ENCODE measurements at places on chromosomes 6 and 20.

GRCh38 chr6:89489078-89489477 is 56.1 kb downstream of the ANKRD6 start:
- no peak for DNase-seq

GRCh38 chr6:42781546-42781795 is 381 bp upstream of the BICRAL start:
- DNase-seq = no peak

DNA sequence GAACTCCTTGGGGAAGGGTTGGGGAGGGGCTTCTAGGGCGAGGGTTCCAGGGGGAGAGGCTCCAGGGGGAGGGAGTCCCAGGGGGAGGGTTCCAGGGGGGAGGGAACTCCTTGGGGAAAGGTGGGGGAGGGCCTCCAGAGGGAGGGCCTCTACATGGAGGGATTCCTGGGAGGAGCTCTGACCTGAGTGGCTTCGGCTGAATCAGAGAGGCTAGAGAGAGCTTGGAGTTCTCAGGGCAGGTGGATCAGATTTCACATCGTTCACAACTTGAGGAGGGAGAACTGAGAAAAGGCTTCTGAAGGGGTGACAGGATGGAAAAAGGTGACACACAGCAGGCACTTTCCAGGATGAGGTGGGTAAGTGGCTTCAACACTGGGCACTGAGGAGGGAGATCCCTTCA is 49.1 kb downstream of the DAAM2 start:
- no peak for DNase-seq

DNA sequence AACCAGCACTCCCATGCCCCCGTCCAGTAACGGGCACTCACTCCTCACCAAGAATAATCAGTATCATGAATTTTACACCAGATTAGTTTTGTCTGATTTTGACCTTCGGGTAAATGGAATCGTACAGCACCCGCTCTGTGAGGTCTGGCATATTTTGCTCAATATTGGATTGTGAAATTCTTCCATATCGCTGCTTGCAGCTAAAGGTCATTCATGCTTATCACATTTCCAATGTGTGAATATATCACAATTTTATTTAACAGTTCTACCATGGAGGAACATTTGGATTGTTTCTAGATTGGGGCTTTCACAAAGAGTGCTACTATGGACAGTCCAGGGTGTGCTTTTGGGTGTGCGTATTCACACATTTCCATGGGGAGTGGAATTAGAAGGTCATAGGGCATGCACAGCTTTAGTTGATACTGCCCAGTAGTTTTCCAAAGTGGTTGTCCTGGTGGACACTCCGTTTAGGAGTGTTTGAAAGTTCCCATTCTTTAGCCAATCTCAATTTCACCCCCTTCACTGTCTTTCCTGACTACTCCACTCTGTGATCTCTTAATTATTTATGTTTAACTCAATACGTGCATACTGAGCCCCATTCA is 86.6 kb downstream of the ISM1 start:
- DNase-seq = no peak

DNA sequence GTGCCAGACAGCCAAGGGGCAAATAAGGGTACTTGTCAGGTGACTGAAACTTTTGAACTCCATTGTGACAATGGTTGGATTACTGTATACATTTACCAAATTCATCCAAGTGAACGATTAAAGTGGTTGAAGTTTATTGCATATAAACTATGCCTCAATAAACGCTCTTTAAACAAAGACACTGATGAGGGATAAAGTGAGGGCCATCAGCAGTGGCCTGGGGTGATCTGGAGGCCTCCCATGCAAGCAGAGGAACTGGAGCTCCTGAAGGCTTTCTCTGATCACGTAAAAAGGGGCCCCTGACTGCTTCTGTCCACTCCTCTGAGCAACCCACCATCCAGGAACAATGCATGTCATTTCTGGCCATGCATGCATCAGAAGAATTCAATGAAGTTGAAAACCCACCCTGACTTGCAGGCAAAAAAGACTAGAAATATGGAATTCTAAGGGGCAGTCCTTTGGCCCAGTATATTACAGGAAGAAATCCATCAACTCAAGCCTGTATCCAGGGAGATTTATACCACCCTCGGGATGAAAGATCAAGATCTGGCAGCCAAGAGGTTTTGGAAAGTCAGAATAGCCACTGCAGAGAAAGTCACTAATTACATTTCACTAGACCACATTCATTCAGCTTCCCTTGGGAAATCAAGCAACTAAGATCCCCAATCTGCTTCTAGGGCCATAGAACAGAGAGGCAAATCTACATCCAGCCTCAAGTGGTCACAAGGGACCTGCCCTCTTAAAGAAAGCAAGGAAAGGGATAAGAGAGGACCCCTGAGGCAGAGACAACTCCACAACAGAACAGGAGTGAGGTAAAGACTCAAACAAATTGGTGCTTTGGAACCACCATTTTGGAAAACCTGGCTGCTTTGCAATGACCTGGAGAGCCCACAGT is 31.7 kb upstream of the RAB22A start:
- no peak for DNase-seq

- DNase-seq = no peak
Measured at GRCh38 chr6:106316375-106316766, 9.2 kb downstream of the ATG5 start.

- DNase-seq = no peak
Measured at GRCh38 chr20:39124064-39124463, 161.9 kb downstream of the DHX35 start.

DNA sequence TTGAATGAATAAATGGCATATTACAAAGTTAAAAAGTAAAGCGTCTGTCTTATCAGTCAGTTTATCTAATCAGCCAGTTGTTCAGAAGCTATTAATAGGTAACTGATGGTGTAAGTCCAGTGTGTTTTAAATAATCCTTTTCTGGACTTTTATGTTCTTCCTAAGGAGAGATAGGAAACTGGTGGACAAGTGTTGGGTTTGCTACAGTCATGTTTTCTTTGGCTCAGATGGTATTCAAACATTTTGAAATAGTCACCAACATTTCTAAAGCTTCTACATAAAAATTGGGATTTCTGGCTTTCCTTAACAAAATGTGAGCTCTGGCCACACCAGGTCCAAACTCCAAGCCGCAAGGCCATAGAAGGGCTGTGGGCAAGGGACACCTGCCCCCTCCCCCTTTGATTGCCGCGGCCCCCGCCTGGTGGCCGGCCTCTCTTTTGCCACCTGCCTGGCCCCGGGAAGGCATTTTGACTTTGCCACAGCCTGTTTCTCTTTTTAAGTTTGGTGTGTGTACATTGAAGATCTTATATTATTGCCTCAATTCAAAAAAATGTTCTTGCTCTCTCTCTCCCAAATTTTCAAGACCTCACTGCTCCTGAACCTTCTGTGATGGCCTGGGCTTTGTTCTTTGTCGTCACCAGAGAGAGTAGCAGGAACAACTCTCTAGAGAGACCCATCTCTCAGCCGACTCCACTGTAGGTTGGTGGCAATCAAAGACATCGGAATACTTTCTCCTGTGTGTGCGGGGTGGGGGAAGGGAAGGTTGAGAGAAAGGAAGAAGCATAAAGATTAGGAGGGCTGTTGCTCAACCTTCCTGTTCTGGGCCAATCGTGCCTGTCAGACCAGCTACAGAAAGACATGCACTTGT is 84.0 kb upstream of the ZNF217 start:
- DNase-seq = no peak

DNA sequence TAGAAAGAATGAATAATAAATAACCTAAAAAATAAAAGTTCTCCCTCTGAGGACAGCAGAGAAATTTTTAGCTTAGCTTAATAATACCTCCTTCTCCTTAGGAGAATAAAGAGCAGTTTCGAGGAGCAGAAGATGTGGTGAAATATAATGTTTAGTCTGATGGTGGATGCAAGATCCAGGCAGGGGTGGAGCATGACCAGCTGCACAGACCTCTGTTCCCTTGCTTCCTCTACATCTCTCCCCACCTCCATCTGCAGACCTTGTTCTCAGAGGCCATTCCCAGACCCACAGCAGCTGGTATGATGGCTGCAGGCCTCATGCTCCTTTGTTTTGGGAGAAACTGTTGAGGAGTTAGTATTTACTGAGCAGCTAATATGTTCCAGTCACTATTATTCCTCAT is 1.5 kb downstream of the BTN3A2 start:
- DNase-seq = no peak

- no peak for DNase-seq
Measured at GRCh38 chr20:20802328-20802727, 89.9 kb upstream of the RALGAPA2 start.

GRCh38 chr6:151807513-151808370 is at the start of gene ESR1:
Gene ESR1 (plus strand): TSS chr6:151807682. CDS start chr6:151807913, 231 bp downstream.
- no peak for DNase-seq

DNA sequence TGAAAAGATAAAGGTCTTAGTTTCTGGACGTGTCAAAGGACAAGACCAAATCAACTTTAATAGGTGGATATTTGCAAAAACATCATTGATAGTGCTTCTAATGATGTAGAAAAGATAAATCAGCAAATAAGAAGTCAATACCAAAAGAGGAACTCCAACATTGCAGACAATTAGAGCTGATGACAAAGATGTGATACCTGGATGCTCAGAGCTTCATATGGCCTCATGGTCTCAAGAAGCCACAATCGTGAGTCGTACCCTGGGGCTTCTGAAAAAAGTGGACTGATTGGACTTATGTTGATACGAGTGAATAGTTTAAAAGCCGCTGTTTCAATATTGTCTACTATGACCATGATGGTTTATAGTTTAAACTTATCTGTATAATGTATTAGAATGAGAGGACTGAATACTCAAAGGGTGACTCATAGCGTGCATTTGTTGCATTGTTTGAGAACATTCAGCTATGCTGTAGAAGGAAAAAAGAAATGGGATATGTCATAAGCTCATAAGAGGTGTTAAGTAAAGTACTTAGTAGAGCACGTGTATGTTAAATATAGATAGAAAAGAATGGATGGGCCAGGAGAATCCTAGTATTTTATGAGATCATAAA is 54.6 kb upstream of the RIPOR2 start:
- no peak for DNase-seq

DNA sequence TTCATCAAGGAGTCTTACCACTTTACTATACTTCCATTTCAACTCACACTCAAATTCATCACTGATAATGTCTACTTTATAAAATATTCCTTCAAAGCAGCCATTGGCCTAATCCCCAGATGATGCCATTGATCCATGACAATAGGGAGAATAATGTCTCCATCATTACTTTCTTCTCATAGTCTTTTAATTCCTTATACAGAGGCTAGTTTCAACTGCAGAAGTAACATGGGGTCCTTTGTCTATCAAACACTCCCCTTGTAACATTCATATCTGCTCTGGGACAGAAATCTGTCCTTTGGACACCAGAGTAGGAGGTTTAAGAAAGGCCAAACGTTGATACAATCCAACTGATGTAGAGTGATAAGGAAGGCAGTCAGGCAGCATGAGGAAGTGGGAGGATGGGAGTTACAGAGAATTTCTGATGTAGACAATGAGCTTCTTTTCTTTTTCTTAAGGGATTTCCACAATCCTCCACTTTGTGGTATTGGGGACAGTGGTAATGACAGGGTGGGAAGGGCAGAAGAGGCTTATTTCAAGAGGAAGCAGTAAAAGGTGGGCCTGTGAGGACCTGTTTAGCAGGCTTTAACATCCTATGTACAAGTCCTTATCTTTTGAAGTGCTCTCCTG is 18.9 kb upstream of the HLA-DOA start:
- no peak for DNase-seq

All from activated effector memory CD4-positive, alpha-beta T cell treated with Interleukin-2 at 50 U/mL for 16 hours (primary cell).